ENCODE measurements at places on chromosomes 12 and 14.

- no peak for DNase-seq
Measured at GRCh38 chr14:92657457-92658142, 90.8 kb downstream of the LGMN start.

DNA sequence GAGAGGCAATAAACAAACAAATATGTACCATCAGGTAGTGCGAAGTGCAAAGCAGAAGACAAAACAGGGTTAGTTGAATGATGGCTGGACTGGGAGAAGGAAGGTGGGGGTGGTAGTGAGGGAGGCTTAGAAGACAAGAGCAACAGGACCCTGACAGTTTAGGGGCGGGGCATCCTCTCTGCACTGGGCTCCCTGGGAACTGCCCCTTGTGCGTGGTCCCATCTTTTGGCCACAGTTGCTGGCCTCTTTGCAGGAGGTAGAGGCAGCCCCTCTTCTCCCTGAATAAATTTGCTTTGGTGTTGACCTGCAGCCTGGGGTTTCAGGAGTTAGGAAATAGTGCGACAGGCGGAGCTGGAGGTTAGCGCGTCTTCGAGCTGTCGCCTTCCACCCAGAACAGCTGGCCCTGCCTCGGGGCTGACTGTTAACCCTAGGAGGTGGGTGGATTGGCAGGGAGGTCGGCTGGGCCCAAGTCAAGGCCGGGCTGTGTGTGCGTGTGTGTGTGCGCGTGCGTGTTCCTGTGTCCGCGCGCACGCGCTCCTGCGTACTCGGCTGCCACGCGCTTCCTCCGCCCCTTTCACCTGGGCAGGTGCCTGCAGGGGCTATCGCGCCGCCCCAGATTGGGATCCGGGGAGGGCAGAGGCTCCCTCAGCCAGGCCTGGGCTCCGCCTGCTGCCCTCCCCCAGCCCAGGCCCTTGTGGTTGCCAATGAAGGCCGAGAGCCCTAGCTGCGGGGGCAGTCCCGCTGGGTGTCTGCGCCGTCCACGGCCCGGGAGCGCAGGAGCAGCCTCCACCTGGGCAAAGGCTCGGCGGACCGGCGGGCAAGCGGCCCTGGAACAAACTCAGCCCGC lies 180.8 kb downstream of the ADCK1 start:
- no peak for DNase-seq

DNA sequence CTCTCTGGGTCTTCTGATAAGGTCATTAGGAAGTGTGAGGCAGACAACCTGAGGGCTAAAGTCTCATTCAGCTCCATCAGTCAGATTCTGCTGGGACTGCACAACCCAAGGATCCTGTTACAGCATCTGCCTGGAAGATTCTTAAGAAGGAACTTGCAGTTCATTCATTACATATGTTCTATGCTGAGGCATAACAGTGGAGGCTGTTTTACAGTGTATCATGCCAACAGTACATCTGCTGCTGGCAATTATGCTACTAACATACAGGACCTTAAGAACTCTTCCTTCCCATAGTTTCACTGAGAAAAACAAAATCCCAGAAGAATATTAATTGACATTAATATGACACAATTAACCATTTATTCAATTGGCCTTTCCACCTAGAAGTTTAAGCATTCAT lies 968.6 kb downstream of the DIO2 start:
- no peak for DNase-seq

GRCh38 chr14:33375786-33376185 lies 437.1 kb downstream of the NPAS3 start:
- DNase-seq: no peak

GRCh38 chr12:20453756-20454310 lies 85.5 kb downstream of the PDE3A start:
- DNase-seq: no peak

DNA sequence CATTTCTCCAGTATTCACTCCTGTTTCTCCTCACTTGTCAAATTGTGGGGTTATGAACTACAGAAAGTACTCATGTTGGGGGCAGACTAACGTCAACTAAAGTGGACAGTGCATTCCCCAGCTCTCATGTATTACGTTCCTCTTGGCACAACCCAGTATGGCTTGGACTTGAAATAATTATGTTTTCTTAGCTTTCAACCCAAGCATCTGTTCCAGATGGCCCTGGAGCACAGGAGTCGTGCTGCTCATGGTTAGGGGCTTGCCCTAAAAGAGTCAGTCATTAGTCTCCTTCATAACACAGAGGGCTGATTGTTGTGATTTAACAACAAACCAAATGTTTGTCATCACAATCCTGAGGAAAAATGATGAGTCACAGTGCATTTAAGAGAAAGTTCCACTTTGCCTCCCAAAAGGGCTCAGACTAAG lies 154.4 kb downstream of the RPAP3 start:
- no peak for DNase-seq
